ENCODE measurements at places on chromosomes 2 and 18. TPM values are rescaled to one million over a fixed set of nuclear protein-coding genes. Genes with fewer than 3 reads are reported as not detected.

DNA sequence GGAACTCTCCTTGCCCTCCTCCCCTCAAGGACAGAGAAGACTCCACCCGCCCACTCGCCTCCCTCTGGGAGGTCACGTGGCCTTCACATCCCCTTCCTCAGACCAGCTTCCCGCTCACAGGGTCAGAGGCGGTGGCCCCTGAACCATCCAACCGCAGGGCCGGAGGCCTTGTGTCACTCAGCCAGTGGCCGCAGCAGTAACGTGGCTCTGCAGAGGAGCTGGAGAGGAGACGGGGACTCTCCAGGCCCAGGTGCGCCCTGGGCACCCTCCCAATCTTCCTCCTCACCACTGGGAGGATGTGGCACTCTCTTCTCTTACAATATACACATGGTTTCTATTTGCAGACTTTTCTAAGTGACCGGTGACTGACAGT lies 161.7 kb downstream of the TWIST2 start:
- no peak for DNase-seq

DNA sequence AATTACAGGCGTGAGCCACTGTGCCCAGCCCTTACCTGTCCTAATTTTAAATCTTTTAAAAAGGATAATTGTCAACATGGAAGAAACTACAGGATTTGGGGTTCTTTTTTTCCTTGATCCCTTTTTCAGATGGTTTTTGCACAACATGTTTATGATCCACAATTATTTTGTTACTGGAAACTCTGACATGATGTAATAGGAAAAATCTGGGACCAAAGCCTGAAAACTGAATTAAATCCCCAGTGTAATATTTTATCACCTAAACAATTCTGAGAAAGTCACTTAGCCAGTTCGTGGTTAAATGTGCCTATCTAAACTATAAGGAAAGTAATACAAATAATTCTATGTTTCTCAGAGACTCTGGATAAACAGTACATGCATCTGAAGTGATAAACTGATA lies 1649.7 kb downstream of the LRP1B start:
- DNase-seq: no peak

DNA sequence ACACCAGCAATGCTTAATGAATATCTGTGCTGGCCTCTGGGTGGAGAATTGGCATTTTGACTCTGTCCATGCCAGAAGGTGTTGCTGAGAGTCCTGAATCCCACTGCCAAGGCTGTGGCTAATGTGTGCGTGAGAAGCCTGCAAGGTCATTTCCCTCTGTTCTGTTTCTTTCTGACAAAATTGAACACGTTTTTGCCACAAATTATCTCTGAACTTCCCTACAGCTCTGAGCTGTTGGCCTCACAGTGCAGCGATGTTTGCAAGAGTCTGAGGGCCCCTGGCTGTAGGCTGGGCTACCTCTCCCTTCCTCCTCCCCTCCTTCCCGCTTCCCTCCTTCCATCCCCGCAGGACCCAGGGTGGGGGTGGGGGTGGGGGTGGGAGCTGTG lies 154.1 kb upstream of the HS6ST1 start:
- DNase-seq: no peak

DNA sequence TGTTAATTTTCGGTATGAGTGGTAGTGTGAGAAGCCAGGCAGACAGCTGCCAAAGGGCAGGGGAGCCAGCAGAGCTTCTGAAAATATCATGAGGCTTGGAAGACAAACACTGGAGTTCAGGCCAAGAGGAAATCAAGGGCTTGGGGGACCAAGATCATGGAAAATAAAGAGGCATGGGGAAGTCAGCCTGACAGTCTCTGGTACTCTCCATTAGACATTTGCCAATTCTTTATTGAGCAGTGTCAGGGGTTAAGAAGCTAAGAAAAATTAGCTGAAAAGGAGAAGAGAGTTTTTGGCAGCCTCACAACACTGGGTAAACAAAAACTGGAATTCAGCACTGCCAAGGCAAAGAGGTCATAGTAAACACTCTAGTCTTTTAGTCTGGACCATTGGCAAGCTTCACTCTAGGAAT lies 612.7 kb downstream of the EPHA4 start:
- DNase-seq: no peak

DNA sequence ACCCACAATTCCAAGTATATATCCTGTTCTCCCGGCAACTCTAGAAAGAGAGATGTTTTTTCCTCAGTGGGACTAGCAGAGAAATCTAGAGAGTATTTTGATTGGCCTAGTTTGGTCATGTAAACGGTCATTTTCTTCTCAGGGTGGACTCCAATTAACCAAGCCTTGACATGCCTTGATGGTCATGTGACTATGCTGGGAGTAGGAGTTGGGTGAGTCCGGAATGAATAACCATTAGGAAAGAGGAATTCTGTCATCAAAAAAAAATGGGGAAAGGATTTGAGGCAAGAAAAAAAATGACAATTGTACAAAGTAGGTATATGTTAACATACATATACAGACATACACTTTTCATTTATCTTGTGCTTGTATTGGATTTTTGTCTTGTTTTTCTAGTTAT lies 248.2 kb upstream of the CDH20 start:
- no peak for DNase-seq

DNA sequence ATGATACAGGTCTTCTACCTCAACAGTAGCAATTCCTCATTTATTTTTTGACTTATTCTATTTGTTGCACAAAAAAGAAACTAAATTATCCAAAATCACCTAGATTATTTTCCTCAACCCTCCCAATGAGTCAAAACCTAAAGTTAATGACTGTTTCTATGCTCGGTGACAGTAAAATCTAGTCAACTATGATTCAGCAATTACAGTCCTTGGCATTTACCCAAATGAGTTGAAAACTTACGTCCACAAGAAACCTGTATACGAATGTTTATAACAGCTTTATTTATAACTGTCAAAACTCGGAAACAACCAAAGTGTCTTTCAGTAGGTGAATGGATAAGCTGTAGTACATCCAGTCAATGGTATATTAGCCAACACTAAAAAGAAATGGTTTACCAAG lies 439.3 kb downstream of the CBLN2 start:
- no peak for DNase-seq

GRCh38 chr2:5974477-5974876 lies 282.3 kb downstream of the SOX11 start:
- no peak for DNase-seq

Gene GCFC2
- total RNA-seq: 16.4 TPM

DNA sequence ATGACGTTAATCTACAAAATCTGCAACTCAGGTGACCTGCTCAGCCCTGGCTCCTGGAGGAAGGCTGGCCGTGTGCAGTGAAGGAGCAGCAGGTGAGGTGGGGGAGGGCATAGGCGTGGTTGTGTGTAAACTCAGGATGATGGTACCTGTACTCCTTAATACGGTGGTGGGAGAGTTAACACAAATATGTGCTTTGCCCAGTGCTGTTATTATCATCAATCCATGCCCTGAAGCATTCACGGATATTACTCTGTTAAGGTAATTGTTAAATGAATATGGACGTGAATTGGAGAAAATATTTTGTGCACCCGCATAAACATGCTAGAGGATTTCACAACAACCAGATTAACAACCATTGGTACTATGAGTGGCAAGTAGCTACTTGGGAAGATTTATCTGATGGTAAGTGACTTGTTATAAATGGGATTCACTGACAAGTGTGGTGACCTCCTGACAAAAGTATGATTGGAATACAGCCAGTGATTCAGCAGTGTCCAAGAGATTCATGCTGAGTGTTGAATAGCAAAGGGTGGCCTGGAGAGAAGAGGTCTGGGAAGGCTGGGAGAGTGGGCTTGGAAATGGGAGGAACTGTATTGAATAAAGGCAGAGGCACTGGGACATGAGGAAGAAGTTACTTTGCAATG lies 194.1 kb downstream of the TPGS2 start:
- DNase-seq: no peak

Gene LIMS4
- 1.2 TPM for total RNA-seq

GRCh38 chr2:86446060-86446459 lies 4.9 kb downstream of the KDM3A start:
- DNase-seq: no peak

GRCh38 chr18:48166336-48166875 lies 235.9 kb upstream of the SMAD2 start:
- no peak for DNase-seq

GRCh38 chr2:176873403-176873802 lies 339.2 kb upstream of the HNRNPA3 start:
- DNase-seq: no peak

DNA sequence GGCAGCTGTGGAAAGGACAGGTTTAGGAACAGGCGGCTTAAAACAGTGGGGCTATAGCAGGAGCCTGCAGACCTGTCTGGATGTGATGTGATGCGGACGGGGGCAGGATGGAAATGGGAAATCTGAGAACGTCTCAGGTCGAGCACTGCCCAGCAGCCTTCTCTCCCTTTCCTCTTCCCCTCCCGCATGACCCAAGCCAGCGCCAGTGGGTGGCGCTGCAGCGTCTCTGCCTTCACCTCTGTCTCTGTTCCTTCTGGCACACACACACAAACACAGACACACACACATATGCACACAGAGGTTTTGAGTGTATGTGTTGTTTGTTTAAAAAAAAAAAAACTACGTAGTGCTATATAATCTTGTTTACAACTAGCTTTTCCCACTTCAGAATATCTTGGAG lies 82.0 kb upstream of the SLC66A3 start:
- no peak for DNase-seq

GRCh38 chr2:19571773-19572172 lies 213.3 kb upstream of the OSR1 start:
- DNase-seq: no peak

Gene ALPP
- total RNA-seq: not detected

DNA sequence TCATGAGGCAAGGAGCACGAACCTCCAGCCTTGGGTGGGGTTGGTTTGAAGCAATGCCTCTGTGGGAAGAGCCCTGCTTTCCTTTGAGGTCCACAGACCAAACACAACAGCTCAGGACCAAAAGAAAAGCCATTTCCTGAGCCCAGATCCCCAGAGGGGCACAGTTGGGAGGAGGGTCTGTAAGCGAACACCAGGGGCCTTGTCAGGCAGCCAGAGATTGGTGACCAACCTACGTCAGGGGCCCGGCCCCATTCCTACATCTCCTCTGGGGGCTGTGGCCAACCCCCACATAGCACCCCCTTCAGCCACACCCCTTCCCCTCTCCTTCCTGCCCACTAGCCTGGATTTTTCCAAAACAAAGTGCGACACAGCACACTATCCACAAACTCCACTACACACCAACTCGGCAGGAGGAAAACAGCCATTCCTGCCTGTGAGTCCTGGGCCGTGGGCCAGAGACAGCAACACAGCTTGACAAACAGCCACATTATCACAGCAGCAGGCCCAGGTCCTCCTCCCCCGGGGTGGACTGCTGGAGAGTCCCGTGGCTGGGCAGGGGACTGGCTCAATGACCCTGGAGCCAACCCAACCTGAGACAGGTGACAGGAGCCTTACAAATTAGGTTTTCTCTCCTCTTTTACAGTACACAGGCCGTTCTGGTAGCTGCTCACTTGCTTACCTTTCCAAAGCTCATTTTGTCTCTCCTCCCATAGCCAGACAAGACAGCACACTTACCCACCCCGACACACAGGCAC lies 98.8 kb downstream of the TNS1 start:
- no peak for DNase-seq

Gene KCNIP3
- 3.0 TPM for total RNA-seq

GRCh38 chr2:3246928-3247714 lies 130.5 kb downstream of the EIPR1 start:
- DNase-seq: no peak

GRCh38 chr2:120066800-120067547 lies 54.1 kb downstream of the EPB41L5 start:
- DNase-seq: no peak

DNA sequence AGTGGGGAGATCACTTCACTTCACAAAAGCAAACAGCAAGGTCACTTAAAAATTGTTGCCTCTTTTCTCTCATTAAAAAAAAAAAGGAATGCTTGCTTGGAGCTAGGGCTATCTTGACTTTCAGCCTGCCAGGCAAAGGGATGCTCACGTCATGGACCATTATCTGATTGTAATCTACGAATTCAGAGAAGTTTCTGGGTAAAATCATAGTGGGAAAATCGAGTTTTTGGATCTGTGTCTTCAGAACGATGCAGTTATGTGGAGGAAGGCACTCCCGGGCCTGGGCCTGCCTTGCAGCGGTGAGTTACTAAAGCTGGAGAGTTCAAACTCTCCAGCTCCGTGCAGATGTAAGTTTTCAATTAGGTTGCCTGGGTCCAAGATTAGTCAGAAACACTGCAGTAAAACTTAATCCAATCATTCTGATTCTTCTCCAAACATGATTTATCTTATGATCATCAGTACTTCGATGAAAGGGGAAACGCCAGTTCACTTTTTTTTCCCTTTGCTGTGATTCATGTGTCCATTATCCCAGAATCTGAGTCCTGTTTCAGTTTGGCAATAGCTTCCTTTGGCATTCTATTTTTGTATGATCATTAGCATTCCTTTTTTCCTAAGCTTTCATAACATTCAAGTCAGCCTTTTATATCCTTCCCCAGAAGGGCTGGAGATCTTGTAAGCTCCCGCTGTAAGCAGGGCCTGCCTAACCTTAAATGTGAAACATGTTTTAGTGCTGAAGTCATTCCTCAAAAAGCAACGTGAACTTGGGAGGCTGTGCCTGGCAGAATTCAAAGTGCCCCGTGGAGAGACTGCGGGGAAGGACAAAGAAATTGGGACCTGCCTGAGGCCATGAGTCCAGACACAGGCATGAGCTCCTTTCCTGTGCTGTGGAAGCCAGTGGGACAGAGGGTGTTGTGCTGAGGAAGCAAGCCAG lies 119.3 kb upstream of the TWIST2 start:
- no peak for DNase-seq

- no peak for DNase-seq
These were observed 74.2 kb upstream of the CELF4 start for GRCh38 chr18:37639846-37640245.

DNA sequence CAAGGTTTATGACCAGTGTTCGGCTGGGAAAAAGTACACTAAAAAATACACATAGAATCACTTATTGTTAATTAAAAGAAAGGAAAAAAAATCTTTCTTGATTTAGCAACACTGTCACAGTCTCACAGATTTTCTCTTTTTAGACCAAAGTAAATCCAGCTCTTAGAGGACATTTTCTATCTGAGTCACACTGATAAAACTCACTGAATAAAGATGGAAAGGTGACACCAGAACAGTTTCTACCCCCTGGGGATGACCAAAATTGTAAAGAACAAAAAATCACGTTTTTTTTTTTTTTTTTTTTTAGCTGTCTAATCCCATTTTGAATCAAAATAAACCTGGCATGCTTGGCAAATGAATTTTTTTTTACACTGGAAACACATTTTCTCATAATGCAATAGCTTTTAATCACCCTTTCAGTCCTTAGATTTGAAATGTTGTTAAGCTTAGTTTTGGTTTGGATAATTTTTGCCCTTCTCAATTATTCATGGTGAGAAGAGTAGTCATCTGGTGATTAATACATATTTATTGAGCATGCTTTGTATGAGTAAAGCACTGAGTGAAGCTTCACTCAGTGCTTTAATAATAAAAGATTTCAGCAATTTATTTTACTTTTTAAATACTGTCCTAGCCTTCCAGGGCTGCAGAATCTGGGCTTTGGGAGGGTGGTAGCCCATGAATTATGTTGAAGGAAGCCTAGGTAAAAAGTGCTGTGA lies 886.3 kb downstream of the SLC4A3 start:
- no peak for DNase-seq
